ENCODE measurements at places on chromosomes 7 and 10.

DNA sequence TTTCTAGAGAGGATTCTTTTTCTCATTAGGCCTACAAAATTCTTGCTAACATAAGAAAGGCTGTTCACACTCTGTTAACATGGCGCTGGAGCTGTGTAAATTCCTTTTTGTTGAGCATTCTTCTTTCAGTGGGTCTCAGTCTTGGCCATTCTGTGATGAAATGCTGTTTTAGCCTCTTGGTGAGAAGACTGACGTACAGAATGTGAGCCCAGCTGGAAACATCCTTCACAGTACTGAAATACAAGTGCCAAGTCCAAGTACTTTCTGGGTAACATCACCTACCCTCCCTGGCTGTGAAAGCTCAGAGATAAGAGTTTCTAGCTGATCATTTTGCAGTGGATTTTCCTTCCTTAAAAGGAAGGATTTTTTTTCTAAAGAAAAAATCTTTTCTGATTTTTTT lies 231.8 kb downstream of the AHR start:
- DNase-seq = no peak

GRCh38 chr7:66239467-66239856 lies 34.3 kb downstream of the TPST1 start:
- no peak for DNase-seq

GRCh38 chr10:127322286-127322685 lies 125.9 kb upstream of the INSYN2A start:
- DNase-seq = no peak

GRCh38 chr7:84548366-84549365 lies 354.1 kb upstream of the SEMA3A start:
- DNase-seq = no peak

- DNase-seq = no peak
These were observed 9.7 kb upstream of the SMIM30 start for GRCh38 chr7:113128031-113128430.

GRCh38 chr7:130490888-130491804 lies 739 bp upstream of the MEST start:
- DNase-seq = no peak

DNA sequence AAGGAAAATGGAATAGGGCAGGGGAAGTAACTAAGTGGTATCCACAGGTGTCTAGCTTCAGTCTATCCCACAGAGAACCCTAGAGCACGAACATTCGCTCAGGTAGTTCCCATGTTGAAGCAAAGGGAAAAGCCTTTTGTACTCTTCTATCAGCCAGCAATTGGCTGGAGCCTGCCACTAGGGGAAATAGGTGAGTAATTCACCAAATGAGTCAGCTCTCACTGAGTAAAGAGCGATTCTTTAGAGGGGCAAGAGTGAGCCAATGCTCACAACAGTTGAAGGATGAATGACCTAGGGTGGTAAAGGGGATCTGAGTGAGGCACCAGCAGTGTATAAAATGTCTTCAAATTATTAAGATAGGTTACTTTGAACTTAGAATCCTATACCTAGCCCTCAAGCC lies 94.1 kb upstream of the ZNF800 start:
- peak; percentile 58 for DNase-seq

GRCh38 chr7:36765605-36766004 lies 41.3 kb upstream of the AOAH start:
- peak; percentile 56 for DNase-seq

DNA sequence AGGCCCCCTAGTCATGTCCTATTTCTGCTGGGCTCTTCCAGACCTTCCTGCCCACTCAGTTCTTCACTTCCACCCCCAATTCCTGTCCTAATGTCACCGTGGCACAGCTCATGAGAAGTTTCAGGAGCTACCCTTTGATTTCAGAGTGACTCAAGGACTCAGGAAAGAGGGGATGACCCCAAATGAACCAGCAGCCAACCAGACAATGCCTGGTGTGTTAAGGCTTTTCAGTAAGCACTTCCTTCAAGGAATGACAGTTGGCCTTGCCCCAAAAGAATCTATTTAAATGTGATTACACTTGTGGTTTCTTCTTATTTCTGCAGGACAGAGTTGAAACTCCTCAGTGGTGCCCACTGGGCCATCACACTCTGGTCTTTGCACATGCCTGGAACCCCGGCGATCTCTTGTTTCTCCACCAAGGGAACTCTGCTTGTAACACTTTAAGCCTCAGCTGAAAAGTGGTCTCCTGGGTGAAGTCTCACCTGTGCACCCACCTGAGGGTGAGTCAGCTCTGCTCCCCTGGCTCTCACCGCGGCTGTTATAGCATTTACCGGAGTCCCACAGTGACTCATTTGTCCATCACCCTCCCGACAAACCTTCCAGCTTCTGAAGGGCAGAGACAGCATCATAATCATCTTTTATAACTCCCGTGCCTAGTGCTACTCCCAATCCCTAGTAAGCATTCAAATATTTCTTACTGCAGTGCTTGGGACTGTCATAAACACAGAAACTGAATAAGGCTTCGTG lies 123.0 kb upstream of the SVIL start:
- DNase-seq = no peak

- DNase-seq = no peak
These were observed 8.5 kb downstream of the AKR1B1 start for GRCh38 chr7:134450294-134451000.

DNA sequence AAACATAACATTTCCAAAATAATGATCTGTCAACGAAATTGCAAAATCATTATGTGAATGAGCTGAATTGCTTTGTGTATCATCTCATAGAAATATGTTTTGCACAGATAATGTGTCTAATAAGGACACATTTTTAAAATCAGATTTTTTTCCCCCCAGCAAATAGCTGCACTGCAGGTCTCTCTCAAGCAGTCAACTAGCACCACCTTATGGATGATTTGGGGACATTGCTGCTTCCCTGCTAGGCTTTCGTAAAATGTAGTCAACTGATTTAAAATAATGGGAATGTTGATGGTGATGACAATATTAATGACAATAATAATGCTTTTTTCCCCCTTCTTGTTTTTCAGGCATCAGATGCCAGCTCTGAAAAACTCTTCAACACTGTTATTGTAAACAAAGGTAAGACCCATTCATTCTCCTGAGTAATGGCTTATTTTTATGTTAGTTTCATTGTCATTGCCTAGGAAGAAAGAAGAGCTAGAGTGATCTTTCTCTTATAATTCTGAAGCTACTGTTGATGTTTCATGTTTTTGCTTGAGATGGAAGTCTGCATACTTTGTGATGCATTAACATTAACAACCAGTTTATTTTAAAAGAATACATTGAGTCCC lies 433.6 kb upstream of the GALNT17 start:
- peak; percentile 81 for DNase-seq

GRCh38 chr10:78576276-78576675 lies 492.5 kb upstream of the ZMIZ1 start:
- no peak for DNase-seq

DNA sequence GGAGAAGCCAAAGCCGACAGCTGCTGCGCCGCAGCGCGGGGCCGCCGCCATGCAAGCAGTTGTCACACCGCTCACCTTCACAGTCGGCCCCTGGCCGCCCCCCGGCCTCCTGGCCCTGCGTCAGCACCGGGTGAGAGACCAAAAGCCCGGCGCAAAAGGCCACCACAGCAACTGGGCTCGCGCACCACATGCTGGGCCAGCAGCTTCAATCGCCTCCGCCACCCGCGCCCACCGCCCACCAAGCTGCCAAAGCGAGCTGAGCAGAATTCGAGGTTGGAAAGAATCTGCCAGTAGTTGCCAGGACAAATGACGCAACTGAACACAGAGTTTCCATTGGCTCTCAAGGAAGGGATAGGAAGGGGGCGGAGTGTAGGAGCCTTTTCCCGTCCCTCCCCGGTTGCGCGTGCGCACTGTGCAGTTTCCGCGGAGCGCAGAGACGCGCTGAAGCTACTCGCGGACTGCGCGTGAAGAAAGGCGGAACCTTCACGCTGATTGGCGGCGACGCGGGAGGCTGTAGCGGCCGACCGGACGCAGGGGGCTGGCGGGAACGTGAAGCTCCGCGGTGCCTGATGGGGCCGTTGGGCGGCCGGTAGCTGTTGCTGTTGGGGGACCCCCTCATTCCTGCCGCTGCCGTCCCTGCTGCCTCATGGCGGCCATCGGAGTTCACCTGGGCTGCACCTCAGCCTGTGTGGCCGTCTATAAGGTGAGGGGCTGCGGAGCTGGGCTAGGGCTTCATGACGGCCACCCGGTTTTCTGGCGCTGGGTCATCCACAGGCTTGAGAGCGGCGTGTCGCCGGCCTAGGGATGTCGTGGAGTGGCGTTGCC lies at the start of the genes CDNF, HSPA14 and MSANTD7:
Gene CDNF (minus strand): TSS at position 281 of the 825 bp plus-strand sequence. CDS start 91 bp downstream, at position 190.
Gene HSPA14 (plus strand): TSS at position 550 of the 825 bp plus-strand sequence. CDS start 97 bp downstream, at position 647.
Gene MSANTD7 (plus strand): TSS at position 550 of the 825 bp plus-strand sequence. CDS start 3,979 bp downstream, outside the sequence.
- peak; percentile 100 for DNase-seq

DNA sequence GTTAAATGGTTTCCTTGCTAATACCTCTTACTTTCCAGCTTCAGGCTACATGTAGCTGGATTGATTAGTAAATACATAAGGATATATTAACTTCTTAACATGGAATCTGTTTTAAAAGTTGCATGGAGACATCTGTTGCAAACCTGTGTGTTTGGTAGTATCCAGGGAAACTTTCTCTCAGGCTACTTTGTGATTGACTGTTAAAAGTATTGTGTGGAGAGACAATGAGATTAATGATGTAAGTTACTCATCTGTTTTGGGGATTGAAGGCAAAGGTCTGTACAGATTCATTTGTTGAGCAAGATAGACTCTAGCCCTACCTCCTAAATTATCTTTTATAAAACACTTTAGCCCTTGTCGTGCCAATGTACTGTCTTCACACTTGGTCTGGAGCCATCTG lies 6.6 kb downstream of the CREB5 start:
- DNase-seq = no peak

DNA sequence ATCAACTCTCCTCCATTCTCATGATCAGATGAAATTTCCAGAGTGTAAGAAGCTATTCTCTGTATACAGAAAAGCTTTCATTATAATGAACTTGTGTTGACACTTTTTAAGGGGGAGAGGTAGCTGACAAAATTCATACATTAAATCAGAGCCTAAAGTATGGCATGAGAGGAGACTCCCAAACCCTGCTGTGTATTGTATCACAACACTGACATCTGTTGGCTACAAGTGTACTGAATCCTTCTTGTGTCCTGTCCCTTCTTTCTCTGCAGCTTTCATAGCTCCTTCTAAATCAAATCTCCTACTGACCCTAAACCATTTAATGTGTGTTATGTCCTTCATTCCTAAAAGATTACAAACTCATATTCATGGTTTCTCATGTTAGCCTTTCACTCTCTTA lies 70.9 kb downstream of the GCC1 start:
- DNase-seq = peak; percentile 62

- DNase-seq = no peak
These were observed 8.9 kb upstream of the LRRC18 start for GRCh38 chr10:48948470-48949037.

GRCh38 chr7:46007194-46007593 lies 86.1 kb upstream of the IGFBP3 start:
- DNase-seq = no peak

- DNase-seq = no peak
These were observed 18.0 kb upstream of the ADRB1 start for GRCh38 chr10:114025611-114026130.

GRCh38 chr10:14686356-14686755 lies 88.3 kb downstream of the FAM107B start:
- no peak for DNase-seq

- peak; percentile 69 for DNase-seq
These were observed 7.1 kb downstream of the CRYGN start for GRCh38 chr7:151432658-151433521.

- peak; percentile 52 for DNase-seq
These were observed 87.6 kb upstream of the AFAP1L2 start for GRCh38 chr10:114491933-114492332.

DNA sequence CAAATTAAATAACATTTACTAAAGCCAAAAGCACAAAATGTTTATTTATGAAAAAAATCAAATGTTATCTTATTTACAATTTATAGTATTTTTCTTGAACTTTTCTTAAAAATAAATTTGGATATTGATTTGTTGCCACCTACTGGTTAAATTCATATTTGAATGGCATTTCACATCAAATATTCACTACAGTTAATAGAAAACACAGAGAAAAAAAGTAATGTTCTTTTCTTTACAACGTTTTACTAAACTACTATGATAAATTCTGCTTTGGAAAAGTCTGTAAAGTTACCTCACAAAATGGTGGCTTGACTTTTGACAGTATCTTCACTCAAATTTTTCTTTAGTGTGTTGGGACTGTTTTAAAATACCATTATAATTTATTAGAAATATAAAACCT lies 52.7 kb downstream of the SRPK2 start:
- peak; percentile 52 for DNase-seq

GRCh38 chr7:73427902-73428787 lies 5.4 kb upstream of the FZD9 start:
- peak; percentile 52 for DNase-seq

GRCh38 chr10:95236068-95236903 lies 42.2 kb downstream of the ACSM6 start:
- no peak for DNase-seq

DNA sequence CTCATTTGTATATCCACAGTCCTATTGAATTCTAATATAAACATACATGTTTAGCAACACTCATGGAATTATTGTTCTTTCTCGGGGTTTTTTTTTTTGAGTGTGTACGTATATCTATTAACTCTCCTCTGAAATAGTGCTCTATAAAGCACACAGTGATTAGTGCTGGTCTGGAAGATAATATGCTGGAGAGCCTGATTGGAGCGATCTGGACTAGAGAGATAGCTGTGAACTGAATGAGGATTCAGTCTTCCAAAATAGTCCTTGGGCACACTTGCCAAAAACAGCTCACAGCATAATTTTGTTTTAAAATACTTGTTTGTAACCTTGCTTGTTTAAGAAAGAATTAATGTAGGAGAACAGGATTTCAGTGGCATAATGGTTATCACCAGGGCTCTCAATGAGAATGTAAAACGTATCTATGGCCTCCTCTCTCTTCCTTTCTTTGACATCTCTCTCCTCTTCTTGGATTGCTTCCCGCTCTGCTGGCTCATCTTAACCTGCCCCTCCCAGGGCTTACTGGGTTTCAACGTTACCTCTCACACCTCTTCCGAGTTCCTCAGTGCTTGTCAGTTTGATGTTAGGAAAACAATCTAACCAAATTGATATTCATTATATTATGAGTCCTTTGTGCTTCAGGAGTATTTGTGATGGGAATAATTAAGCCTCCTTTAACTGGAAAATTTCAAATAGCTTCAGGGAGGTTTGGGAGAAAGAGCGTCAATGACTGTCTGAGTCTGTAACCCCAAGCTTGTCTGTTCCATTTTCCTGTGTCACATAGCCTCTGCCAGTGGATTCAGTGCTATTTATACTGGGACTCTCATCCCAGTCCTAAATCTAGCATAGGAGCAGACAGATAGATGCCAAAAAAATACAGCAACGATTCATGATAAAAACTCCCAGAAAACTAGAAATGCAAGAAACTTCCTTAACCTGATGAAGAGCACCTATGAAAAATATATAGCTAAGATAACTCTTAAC lies 16.2 kb upstream of the AGK start:
- no peak for DNase-seq

DNA sequence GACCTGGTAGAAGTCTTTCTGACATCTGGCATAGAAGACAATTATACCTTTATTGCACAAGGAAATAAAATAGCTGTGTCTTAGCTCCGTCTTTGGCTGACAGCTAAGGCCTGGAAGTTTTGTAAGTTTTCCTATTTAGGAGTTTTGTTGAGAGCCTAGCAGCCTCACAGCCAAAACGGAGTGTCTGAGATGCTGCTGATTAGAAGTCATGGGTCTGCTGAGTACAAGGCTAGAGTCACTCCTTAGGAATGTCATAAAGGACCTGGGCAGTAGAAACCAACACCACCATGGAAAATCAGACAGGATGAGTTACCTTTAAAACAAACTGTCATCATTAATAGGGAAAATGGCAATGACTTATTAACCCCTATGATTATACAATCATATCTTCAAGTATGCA lies 442.5 kb downstream of the KCNMA1 start:
- no peak for DNase-seq

Measured in Karpas-422 (cell line).